ENCODE measurements at places on chromosomes 7 and 10.
A peak's percentile ranks its signal among the peaks of the same experiment; 100 is the strongest.

DNA sequence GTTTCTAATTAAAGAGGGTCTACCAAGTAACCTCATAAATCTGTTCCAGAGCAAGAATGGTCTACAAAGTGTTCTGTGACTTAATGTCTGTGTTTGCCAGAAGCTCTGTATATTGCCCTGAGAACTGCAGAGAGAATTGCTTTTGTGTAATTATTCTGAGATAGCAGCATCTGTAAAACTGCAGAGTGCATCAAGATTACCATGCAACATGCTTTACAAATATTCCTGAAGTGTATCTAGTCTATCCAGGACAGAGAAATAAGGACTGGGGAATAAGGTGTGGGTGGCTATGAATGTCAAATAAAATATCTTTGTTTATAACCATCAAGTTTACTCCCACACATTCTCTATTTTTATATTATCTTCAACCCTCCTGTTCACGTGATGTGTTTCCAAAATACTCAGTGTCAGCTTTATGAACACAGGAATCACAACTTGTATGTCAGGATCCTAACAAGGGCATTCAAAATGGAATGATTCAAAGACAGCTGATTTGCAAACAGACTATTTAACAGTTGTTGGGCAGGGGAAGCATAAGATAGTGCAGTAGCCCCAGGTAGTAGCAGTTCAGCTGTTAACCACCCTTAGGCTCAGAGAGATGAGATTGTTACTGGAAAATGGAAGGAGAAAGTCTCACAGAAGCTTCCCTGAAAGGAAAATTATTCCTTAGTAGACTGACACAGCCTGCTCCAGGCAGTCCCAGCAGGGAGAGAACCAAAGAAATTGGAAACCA is 15.3 kb upstream of the LIPA start:
- no peak for DNase-seq

DNA sequence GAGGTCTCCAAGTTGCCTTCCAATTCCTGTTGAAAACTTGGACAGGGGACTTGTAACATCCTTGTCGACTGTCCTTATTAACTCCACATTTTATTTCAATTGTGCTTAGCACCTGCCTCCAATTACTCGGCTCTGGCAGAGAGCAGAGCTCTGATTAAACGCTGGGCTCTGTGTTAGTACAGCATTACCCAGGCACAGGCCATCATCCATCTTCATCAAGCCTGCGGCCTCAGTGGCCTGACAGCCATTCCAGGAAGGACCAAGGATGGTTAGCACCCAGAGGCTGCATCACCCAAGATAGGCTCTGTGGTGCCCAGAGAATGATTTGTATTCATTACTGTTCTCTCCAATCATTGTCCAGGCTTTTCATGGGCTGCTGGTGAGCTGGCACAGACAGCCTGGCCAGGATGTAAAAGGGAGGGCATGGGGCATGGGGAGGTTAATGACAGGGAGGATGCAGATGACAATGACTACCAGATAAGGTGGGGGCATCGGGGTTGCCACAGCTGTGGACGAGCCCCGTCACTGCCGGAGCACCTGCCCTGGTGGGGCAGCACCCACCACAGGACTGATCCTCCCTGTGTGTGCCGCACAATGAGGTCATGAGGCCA is 123.3 kb downstream of the PTPN20 start:
- no peak for DNase-seq

- no peak for DNase-seq
Measured at GRCh38 chr7:124413029-124413428, 352.6 kb downstream of the GPR37 start.

- DNase-seq, result peak; percentile 26
Measured at GRCh38 chr10:110008518-110009339, 945 bp downstream of the ADD3 start.

DNA sequence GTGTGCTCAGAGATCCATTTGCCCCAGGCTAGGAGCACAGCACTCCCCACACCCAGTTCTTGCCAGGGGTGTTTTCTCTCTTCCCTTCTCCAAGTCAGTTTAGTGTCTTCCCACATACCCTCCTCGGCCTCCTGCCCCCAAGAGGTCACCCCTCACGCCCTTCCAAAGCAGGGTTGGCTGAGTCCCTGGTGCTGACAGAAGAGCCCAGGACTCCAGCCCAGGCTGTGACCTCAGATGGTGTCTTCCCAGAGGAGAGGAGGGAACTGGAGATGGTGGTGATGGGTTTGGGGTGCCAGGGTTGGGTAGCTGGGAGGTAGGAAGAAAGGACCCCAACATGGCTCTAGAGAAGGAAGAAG is 19.8 kb downstream of the ZNF775 start:
- DNase-seq, result no peak

DNA sequence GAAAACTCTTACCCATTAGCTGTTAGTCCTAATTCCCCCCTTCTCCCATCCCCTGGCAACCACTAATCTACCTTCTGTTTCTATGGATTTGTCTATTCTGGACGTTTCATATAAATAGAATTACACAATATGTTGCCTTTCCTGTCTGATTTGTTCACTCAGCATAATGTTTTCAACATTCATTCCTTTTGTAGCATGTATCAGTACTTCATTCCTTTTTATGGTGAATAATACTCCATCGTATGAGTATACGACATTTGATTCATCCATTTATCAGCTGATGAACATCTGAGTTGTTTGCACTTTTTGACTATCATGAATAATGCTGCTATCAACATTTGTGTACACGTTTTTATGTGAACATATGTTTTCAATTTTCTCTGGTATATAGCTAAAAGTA is 4.4 kb upstream of the FRAT1 start:
- DNase-seq, result no peak

- DNase-seq, result no peak
Measured at GRCh38 chr7:26328498-26329390, 37.1 kb downstream of the SNX10 start.

GRCh38 chr10:99661377-99661763 is 2.1 kb downstream of the ENTPD7 start:
- DNase-seq, result no peak

- DNase-seq, result no peak
Measured at GRCh38 chr10:113319479-113319878, 233.4 kb upstream of the HABP2 start.

GRCh38 chr7:80843018-80843677 is 75.7 kb downstream of the SEMA3C start:
- DNase-seq, result no peak

GRCh38 chr10:15460661-15461060 is 89.6 kb upstream of the FAM171A1 start:
- no peak for DNase-seq

GRCh38 chr10:84608126-84608525 is 279.7 kb downstream of the CCSER2 start:
- DNase-seq, result no peak

DNA sequence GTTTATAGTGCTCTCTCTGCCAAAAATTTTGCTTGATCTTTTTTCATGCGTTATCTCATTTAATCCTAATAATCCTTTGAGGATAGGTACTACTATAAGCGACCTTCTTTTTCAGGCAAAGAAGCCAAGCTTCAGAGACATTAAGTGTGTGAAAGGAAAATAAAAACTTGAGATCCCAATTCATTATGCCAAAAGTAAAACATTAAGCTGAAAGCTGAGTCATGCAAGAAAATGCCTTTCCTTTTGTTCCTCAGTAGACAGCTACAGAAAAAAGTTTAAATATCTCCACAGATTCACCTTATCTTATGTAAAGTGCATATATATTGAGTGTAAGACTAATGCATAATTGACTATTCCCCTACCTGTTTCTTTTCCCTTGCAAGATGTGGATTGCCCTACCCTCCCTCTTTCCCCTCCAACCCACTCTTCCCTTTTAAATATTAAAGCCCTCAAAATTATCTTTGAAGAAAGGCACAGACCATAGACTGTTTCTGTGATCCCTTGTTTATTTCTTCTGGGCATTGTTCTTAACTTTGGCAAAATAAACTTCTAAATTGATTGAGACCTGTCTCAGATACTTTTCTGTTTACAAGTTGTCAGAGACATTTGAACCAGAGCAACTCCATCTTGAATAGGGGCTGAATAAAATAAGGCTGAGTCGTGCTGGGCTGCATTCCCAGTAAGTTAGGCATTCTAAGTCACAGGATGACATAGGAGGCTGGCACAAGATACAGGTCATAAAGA is 1139.9 kb upstream of the LRRN3 start:
- no peak for DNase-seq

DNA sequence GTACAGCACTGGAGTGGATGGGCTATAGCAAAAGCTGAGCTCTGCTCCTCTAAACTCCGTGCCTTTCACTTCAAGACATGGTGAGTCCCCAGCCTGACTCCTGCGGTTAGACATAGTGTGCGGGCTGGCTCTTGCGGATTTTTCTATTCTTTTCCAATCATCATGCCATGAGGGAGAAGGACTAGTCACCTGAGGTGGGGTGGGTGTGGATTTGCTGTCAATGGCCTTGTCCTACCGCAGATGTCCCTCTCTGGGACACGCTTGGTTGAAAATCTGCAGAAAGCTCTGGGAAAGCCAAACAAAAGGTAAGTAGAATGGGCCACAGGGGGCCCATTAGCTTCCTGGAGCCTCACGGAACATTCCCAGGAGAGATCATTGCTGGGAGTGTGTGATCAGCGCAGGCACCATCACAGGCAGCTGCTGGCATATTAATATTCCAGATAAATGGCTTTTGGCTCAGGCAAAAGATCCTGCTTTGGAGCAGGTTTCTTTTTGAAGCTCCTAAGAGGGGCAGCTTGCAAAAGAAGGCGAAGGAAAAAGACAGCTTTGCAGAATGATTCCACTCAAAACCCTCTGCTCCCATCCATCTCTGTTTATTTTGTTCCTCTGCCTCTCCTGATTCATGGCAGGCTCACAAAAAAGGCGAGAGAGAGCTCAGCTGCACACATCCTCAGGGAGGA is 509.0 kb upstream of the ZMIZ1 start:
- no peak for DNase-seq

DNA sequence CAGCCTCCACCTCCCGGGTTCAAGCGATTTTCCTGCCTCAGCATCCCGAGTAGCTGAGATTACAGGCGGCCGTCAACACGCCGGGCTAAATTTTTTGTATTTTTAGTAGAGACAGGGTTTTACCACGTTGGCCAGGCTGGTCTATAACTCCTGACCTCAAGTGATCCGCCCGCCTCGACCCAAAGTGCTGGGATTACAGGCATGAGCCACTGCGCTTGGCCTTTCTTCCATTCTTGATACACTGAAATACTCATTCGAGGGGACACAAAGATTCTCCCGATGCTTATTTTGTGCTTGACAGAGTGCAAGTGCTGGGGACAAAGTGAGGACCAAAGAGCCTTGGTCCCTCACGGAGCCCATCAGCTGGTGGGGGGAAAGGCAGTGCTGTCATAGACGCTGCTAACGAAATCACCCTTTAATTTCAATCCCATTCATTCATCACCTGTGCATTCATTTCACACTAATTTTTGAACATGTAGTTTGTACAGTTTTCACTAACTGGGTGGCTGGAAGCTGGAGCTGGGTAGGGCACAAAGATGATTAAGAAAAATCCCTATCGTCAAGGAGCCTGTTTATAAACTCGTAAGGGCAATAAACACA is 621 bp upstream of the FAM133B start:
- DNase-seq, result no peak

DNA sequence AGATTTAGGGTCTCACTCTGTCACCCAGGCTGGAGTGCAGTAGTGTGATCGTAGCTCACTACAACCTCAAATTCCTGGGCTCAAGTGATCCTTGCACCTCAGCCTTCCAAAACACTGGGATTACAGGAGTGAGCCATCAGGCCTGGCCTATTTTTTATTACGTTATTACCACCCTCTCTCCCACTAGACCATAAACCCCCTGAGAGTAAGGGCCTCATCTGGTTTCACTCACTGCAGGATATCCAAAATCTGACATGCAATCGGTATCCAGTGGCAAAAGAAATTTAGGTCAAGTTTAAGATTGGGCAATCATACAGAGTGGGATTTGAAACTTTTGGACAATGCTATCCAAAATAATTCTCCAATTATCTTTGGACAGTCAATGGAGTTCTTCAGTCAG is 117.0 kb upstream of the NEBL start:
- DNase-seq, result no peak

- DNase-seq, result no peak
Measured at GRCh38 chr10:13462551-13462950, 66.3 kb downstream of the BEND7 start.

DNA sequence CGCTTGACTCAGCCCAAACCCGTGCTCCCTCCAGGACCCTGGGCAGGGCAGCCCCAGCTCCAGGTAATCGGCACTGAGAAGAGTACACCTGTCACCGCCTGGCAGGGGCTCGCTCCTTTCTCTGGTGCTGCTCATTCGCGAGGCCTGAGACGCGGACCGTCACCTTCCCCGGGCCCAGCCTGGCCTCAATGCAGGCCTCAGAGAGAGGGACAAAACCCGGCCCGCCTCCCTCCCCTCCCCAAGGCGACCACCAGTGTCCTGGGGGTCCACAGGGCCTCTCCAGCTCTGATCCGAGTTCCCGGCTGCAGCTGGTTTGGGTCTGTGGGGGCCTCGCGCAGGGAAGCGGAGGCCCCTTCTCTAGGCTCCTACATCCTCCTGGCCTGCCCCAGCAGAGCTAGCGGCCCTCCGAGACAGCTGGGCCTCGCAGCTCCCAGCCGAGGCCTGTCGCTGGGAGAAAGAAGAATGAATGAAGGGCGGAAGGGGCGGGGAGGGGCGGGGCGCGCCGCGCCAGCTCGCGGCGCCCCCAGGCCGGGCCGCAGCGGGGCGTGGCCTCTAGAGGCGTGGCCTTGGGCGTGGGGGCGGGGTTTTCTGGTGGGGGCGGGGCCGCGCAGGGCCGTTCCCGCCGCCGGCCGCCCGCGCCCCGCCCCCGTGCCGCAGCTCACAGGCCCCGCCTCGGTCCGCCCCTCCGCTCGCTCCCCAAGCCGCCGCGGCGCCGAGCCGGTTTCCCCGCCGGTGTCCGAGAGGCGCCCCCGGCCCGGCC is at the start of gene LIMK1:
TSS of gene LIMK1 (plus strand) at position 688 of the 760 bp plus-strand sequence. CDS start 187 bp downstream, outside the sequence.
- peak; percentile 69 for DNase-seq

DNA sequence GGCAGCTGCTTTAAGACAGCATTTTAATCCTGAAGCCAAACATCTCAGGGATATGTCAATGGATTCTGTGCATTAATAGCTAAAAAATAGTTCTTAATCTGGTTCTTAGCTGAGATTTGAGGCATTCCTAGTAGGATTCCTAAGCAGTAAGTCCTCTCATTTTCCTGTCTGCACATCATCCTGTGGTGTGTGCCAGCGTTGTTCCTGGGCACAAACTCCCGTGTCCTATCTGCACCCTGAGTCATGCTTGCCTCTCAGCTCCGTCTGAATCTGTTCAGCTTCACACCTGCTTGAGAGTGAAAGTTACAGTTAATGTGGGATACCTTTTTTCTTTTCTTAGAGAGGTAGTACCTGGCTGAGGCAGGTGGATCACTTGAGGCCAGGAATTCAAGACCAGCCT is 19.5 kb downstream of the BAG3 start:
- no peak for DNase-seq

- no peak for DNase-seq
Measured at GRCh38 chr7:36048141-36048901, 104.7 kb upstream of the EEPD1 start.

All from activated CD4-positive, CD25-positive, alpha-beta regulatory T cell treated with anti-CD3 and anti-CD28 coated beads, Interleukin-2, amount 50 U/mL, for 16 hours (primary cell).